ENCODE measurements at places on chromosomes 2 and 18.

DNA sequence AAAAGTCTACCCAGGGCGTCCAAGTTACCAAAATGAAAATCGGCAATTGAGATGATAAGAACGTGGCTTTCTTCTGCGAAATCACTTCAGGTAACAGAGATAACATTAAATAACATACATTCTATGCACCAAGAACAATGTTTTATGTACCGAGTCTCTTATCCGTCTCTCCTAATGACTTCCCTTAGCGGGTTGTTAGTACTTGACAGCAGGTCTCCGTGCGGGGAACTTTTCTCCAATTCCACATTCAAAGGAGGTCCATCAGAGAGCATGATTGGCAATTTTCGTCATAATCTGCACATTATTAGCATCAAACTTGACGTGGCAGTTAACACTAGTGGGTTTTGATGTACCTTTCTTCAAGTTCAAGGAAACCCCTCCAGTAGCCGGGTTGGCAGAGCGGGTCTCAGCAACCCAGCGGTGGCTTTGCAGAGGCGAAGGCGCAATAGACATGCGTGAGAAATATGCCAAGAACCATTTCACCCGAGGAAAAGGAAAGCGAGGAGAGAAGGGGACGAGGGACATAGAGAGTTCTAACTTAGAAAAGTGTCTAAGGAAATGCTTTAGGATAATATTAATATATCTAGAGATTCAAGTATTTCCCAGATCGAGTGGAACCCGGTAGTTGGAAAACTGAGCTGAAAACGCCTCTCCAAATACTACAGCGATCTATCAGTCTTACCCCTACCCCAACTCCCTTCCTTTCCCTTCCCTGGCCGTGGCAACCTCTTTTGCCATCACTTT is 5.0 kb downstream of the EVX2 start:
- no peak for DNase-seq

GRCh38 chr18:50465211-50466153 is 90.6 kb downstream of the SKA1 start:
- DNase-seq, result no peak

GRCh38 chr18:77478646-77479442 is 229.2 kb downstream of the GALR1 start:
- no peak for DNase-seq

GRCh38 chr18:60880184-60880583 is 453.0 kb upstream of the CDH20 start:
- no peak for DNase-seq

GRCh38 chr2:67514515-67514914 is 117.4 kb downstream of the ETAA1 start:
- DNase-seq, result no peak

DNA sequence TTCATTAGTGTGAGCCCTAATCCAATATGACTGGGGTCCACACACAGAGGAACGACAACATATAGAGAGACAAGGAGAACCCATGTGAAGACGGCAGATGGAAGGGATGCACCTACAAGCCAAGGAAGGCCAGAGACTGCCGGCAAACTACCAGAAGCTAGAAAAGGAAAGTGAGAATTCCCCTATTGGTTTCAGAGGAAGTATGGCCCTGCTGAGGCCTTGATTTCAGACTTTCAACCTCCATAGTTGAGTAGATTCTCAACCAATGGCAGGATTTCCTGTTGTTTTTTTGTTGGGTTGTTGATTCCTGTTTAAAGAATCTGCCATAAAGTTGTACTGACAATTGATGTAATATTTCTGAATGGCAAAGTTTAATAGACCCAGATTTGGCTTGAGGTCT is 241.5 kb downstream of the SATB2 start:
- DNase-seq, result no peak

DNA sequence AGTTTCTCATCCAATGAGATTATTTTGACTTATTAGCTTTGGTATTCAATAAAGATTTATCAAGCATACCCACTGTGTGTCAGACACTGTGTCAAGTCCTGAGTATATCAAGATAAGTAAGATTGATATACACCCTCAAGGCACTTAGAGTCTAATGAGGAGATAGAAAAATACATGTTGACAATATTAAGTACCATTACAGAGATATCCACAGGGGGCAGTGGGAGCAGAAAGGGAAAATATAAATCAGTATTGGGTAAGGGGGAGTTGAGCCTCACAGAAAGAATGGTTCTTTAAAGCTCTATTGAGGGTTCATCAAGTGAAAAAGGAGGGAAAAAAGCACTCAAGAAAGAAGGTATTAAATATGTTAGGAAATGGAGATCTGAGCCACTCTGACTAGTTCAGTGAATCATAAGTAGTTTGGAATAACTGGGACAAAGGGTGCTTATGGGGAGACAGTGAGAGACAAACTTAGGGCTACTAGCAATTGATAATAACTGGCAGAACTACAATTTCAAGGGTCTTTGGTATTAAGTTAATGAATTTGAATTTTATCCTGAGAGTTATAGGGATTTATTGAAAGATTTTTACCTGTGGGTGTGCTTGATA is 45.5 kb upstream of the SLC8A1 start:
- no peak for DNase-seq

DNA sequence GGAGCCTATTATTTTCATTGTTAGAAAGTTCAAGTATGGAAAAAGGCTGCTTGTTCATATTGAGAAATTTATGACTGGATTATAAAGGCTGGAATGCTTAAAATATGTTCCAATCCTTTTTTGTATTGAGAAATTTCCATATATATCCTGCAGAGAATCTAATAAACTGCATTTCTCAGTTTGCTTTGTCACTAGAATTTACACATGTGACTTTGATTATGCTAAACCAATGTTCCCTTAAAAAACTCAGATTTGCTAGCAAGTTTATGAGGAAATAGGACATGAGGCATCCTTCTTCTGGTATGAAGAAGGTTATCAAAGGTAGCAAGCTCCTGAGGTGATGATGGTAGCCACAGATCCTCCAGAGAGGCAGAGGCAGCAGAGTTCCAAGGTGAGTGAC is 29.2 kb upstream of the DSEL start:
- DNase-seq, result no peak

- no peak for DNase-seq
Measured at GRCh38 chr2:226011716-226012450, 612.4 kb downstream of the NYAP2 start.

DNA sequence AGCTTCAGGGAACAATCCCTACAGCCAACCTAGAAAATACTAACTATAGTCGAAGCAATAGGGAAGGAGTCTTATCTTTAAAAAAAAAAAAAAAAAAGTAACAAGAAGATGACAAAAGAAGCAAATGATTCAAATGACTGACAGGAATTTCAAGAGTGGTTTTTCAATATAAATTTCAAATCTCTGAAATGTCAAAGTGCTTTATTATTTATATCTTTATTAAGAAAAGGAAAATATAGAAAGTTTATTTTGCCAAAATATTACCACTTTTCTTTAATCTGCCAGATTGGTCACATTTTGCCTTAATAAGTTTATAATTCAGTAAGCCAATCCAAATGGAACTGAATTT is 63.5 kb upstream of the HNRNPA3 start:
- no peak for DNase-seq

- no peak for DNase-seq
Measured at GRCh38 chr2:238869293-238870124, 21.6 kb downstream of the TWIST2 start.

GRCh38 chr2:237327175-237327950 is 86.6 kb downstream of the COL6A3 start:
- no peak for DNase-seq

DNA sequence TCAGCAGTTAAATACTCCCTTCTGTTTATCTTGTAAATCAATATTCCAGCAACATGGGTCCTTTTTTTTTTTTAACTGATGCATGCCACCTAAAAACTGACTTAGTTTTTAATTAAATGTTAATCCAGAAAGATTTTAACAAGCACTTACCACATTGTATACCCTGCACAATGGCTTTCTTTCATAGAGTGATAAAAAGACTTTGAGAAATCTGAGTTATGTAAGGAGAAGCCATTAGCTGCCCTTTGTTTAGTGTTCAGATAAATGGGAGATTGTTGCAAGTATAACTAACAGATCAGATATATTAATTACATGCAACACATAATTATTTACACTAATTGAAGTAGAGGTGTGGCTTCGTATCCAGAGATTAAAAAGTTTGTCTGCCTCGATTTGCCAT is 22.7 kb upstream of the NFATC1 start:
- no peak for DNase-seq

- no peak for DNase-seq
Measured at GRCh38 chr2:178199334-178199733, 5.0 kb downstream of the OSBPL6 start.

GRCh38 chr18:40159141-40160017 is 1795.7 kb upstream of the PIK3C3 start:
- DNase-seq, result no peak

DNA sequence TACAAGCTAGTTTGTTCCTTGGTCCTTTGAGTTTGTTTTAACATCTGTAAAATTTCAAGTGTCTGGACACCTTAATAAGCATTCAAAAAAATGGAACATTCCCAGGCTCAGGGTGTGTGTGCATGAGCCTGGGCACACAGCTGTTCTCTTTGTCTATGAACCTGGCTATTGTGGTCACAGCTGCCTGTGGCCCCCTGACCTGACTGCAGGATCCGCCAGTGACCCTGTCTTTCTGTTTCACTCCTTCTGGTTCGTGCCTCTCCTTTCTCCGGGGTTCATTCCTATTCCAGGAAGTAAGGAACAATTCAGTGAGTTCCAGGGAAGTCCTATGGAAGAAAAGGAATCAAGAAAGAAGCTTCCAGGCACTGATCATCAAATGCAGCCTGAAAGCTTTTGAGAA is 35.6 kb downstream of the VWA3B start:
- DNase-seq, result no peak

DNA sequence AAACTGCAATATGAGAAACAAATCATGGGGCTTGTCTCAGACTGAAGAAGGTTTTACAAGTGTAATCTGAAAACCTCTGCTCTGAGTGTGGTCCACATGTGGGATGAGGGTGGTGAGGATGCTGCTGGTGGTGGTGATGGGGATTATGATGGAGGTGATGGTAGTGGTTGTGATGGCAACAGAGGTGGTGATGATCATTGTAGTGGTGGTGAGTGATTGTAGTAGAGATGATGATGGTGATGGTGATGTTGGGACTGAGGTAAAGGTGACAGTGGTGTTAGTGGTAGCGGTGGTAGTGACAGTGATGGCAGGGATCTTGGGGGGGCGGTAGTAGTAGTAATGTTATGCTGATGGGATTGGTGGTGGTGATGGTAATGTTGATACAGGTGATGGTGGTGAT is 217.8 kb downstream of the ANAPC1 start:
- no peak for DNase-seq

DNA sequence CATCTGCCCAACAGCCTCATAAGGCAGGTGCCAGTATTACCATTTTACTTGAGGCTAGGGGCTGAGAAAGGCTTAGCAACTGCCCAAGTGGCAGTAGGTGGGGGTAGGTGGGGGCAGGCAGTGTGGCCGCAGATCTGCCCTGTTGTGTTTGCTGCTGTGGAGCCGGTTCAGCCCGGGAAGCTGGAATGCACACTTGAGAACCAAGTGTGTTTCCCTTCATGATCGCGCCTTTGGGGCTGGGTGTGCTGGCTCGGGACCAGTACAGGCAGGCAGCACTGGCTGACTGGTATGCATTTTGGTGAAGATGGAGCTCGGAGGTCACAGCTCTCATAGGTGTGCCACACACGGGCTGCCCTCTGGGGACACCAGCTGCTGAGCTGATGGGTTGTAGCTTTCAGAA is 85.1 kb downstream of the CABLES1 start:
- no peak for DNase-seq

- DNase-seq, result no peak
Measured at GRCh38 chr2:70891572-70892357, 43.9 kb upstream of the ATP6V1B1 start.

- no peak for DNase-seq
Measured at GRCh38 chr2:71756280-71756906, 303.0 kb downstream of the DYSF start.

DNA sequence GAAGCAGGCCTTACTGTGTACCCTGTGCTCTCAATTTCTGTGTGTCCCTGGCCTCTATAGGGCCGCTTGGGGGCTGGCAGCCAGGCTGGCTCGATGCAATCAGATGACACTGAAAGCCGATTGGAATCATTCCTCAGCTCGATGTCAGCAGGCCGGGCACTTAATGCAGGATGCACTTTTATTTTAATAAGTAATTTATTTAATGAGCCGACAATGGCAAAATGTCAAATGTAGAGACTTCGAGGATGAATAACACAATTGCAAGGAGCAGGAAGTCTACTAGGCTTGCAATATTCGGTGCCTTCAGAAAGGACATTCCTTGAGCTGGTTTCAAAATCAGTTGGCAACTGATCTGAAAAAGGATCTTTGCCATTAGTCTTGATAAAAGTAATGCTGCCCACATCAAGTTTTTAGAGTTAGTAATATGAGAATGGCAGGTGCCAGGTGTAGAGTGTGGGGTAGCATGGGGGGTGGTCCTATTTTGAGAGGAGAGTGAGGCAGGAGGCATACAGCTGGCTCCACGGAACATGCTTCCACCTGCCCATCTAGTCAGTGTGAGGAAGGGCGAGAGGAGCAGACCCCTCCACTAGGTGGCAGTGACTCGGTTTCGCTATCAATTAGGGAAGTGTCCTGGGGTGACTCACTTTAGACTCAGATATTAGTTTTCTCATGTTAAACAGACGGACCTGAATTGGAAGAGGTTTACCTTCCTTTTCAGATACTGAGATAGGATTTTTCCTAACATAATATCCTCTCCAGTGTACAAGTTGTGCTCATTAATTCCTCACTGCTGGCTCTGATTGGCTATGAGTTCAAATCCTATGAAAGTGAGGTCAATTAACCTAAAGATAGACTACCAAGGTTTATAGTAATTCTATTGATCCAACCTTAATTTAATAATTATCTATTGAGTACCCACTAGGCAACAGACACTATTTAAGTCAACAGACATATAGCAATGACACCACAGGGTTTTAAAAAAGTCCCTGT is 80.9 kb downstream of the NABP1 start:
- peak; percentile 44 for DNase-seq
